Psoas muscle (tissue), 8 donors: ENCODE measurements at places on chromosomes 13 and 19. TPM values are rescaled to one million over a fixed set of nuclear protein-coding genes. Genes with fewer than 3 reads are reported as not detected.
A peak's percentile ranks its signal among the peaks of the same experiment; 100 is the strongest.

The FCER2 gene
- 0.10 TPM for polyA plus RNA-seq

The PROZ gene
- polyA plus RNA-seq: not detected

DNA sequence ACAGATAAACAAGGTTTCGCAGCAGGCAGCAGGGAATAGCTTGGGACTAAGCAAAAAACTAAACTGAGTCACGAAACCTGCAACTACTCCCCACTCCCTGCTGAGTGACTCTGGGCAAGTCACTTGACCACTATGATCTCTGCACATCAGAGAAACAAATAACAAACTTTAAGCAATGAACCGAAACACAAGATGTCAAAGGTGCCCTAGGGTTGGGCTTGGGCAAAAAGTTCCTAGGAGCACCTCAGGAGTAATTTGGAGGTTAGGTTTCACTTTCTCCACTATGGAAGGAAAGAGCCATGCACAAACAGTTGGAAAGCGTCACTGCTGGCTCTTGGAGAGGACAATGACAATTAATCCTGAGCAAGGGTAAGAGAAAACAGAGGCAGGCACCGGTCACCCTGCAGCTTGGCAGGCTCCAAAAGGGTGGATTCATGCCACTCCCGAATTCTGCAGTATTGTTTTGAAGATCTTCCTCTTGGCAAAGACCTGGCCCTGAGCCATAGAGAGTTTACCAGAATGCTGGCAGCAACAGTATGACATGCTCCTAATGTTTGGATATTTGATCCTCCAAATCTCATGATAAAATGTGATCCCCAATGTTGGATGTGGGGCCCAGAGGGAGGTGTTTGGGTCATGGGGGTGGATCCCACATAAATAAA lies 60.3 kb downstream of the CRYL1 start:
- DNase-seq: no peak

GRCh38 chr13:40197936-40198595 lies 468.4 kb downstream of the FOXO1 start:
- DNase-seq: no peak

- DNase-seq: no peak
Observed at GRCh38 chr19:32469795-32470194, 64.2 kb downstream of the DPY19L3 start.

- DNase-seq: no peak
Observed at GRCh38 chr13:68023838-68024581, 793.9 kb upstream of the PCDH9 start.

- no peak for DNase-seq
Observed at GRCh38 chr19:36013280-36014011, 567 bp downstream of the ALKBH6 start.

DNA sequence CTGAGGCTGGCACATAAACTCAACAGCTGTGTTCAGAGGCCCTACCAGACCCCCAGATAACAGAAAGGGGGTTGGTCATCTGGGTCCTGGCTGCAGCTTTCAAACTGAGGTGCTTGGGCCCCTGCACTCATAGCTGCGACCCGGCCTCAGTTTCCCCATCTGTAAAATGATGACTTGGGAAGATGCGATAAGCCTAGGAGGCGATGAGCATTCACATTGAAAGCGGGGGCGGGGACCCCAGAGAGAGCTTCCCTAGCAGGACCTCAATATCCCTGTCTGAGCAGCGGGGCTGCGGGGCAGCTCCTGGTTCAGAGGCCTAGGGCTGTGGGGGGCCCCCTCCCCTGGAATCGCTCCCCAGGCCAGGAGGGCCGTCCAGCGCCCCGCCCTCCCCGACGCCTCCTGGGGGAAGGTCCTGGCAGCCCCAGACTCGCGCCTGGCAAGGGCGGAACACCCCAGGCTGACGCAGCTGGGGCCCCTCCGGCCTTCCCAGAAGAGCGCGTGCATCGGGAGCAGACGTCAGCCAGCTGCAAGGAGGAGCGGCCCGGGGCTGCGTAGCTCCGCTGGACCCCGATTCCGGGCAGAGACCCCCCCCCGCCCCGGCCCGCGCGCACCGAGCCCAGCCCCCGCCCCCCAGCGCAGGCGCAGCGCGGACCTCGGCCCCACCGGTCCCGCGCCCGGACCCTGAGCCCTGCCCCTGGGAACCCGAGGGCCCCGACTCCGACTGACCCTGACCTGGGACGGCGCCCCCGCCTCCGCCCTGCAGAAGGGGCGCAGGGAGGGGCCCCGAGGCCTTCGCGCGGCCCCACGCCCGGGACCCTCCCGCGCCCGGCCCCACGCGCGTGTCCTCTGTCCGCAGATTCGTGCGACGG lies 3.5 kb downstream of the FSTL3 start:
- DNase-seq: peak; percentile 76
